ENCODE measurements at places on chromosomes 5 and 9. TPM values are rescaled to one million over a fixed set of nuclear protein-coding genes. Genes with fewer than 3 reads are reported as not detected.

The PCDHB8 gene
- total RNA-seq, result not detected

The ANKRD33B gene
- 11.4 TPM for total RNA-seq

The BAAT gene
- total RNA-seq, result not detected

The SPINK7 gene
- total RNA-seq, result not detected

The LCN9 gene
- not detected for total RNA-seq

The PAEP gene
- total RNA-seq, result not detected

The TCF7 gene
- total RNA-seq, result 0.97 TPM

The LCN1 gene
- not detected for total RNA-seq

The GAS1 gene
- total RNA-seq, result not detected

The CORO2A gene
- 3.2 TPM for total RNA-seq

The UBTD2 gene
- total RNA-seq, result 19.8 TPM

The TLX3 gene
- total RNA-seq, result not detected

The ECSCR gene
- total RNA-seq, result not detected

The ZNF462 gene
- 0.35 TPM for total RNA-seq

The FOXI1 gene
- total RNA-seq, result not detected

The N4BP3 gene
- 22.3 TPM for total RNA-seq

The SH3RF2 gene
- not detected for total RNA-seq

The SH3GL2 gene
- not detected for total RNA-seq

The RIC1 gene
- total RNA-seq, result 84.6 TPM

The FOXD4L3 gene
- total RNA-seq, result 0.42 TPM

The MLLT3 gene
- 10.0 TPM for total RNA-seq

The KCNT1 gene
- total RNA-seq, result not detected

The EFNA5 gene
- total RNA-seq, result 3.6 TPM

The CAMLG gene
- total RNA-seq, result 36.6 TPM

The GRXCR2 gene
- not detected for total RNA-seq

The PCDHGA7 gene
- total RNA-seq, result 5.6 TPM

The CD74 gene
- 1,759 TPM for total RNA-seq

The SLC2A8 gene
- 18.0 TPM for total RNA-seq

The PCDHGA3 gene
- total RNA-seq, result 0.65 TPM

The SOX30 gene
- total RNA-seq, result 0.29 TPM

The WDR55 gene
- total RNA-seq, result 34.2 TPM

The ST8SIA4 gene
- total RNA-seq, result 40.3 TPM

The ZMYND19 gene
- 62.2 TPM for total RNA-seq

The RNF180 gene
- total RNA-seq, result not detected

The SLC9A3 gene
- 2.7 TPM for total RNA-seq

The KLF4 gene
- total RNA-seq, result not detected

The C5orf47 gene
- total RNA-seq, result not detected

The ZNF346 gene
- 39.7 TPM for total RNA-seq

The MZB1 gene
- 819 TPM for total RNA-seq

The F2R gene
- 0.08 TPM for total RNA-seq

The ECPAS gene
- 64.2 TPM for total RNA-seq

The ADAMTSL2 gene
- total RNA-seq, result not detected

The FAM53C gene
- total RNA-seq, result 46.5 TPM

The PCDHB7 gene
- total RNA-seq, result not detected

The ACSL6 gene
- total RNA-seq, result not detected

The ODF2 gene
- 93.1 TPM for total RNA-seq

The RNF130 gene
- total RNA-seq, result not detected

The TAF11L5 gene
- not detected for total RNA-seq
